Kidney (tissue), 22 donors: ENCODE measurements at places on chromosomes 13 and 19. TPM values are rescaled to one million over a fixed set of nuclear protein-coding genes. Genes with fewer than 3 reads are reported as not detected.

DNA sequence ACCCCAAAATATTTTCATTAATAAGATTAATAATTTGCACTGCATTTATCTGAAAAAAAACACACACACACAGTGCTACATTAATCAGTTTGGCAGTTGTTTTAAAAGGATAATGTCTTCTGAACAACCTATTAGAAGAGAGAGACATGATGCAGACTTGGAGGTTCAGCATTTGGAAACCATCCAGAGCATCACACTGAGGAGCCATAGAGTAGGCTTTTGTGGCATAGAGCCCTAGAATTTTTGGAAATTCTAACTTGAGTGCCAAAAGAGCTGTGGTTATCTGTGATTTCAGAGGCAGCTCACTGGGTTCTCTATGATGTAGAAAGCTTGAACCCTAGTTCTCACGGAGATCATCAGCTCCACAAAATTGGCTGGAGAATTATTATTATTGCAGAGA, 90.2 kb downstream of the RFC3 start:
- no peak for DNase-seq

GRCh38 chr19:32830231-32831014, 39.1 kb downstream of the SLC7A9 start:
- DNase-seq, result no peak

HS6ST3 gene
- total RNA-seq, result 1.2 TPM

LGALS13 gene
- total RNA-seq, result not detected

SLC25A41 gene
- 0.28 TPM for total RNA-seq

GRCh38 chr19:32317086-32317485, 28.3 kb upstream of the ZNF507 start:
- DNase-seq, result no peak

GRCh38 chr19:16591803-16592556, 19.8 kb upstream of the SLC35E1 start:
- DNase-seq, result no peak

GRCh38 chr13:29621841-29622240, 26.4 kb upstream of the SLC7A1 start:
- no peak for DNase-seq
